Common myeloid progenitor, CD34-positive (primary cell): ENCODE measurements at places on chromosomes 7 and 10.
A peak's percentile ranks its signal among the peaks of the same experiment; 100 is the strongest.

DNA sequence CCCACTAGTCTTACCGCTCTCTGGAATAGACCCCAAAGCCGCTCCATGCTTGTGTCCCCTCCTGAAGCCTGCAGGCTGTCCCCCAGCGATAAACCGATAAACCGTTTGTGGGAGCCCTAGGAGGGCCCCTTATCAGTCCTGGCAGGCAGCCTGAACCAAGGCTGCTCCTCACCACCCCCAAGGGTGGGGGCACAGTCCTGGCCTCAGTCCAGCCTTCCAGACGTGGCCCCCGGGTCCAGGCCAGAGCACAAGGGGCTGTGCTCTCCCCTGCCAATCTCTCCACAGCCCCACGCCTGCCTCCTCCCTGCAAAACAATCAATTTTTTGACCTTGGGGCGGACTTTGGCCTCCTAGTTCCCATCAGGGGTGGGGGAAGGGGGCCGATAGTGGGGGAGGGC, at the start of gene TFR2:
Gene TFR2, minus strand, starts transcription at position 90 of the 397 bp plus-strand sequence. Its CDS starts 43 bp downstream, at position 47.
- DNase-seq, result peak; percentile 80

GRCh38 chr10:121113385-121113696, 262.2 kb downstream of the WDR11 start:
- no peak for DNase-seq

- no peak for DNase-seq
Observed at GRCh38 chr7:15219758-15220157, 317.2 kb upstream of the DGKB start.

DNA sequence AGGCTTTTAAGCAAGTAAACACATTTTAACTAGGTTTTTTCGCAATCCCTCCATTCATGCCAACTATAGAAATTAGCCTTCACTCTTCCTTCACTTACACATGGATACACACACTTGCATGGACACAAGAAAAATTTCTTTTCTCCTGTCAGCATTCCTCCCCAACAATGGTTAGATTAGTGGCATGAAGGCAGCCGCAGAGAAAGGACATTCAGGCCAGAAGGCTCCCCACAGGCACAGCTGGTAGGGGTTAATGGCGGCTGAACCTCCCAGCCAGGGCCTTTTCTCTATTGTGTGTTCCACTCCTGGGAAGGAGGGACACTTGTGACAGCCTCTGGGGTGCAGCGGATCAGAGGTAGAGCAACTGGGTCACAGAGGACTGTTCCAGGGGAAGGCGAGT, 255.0 kb upstream of the SP8 start:
- no peak for DNase-seq

DNA sequence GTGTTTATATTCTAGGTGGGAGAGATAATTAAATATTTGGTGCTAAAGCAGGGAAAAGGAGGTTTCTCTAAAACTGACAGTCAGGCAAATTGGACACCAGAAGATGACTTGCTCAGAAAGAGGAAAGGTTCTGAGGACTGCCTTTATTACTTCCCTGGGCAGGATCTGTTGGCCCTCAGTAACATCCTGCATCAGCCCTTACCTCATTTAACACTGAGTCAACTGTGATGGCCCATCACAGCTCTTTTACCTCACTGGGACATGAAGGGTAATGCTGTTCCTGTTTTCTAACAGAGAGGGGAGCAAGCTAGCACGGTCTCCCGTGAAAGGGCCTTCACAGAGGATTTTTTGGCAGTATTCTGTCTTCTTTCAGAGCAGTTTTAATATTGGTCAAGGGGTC, 12.0 kb downstream of the PPP1R17 start:
- DNase-seq, result peak; percentile 32

DNA sequence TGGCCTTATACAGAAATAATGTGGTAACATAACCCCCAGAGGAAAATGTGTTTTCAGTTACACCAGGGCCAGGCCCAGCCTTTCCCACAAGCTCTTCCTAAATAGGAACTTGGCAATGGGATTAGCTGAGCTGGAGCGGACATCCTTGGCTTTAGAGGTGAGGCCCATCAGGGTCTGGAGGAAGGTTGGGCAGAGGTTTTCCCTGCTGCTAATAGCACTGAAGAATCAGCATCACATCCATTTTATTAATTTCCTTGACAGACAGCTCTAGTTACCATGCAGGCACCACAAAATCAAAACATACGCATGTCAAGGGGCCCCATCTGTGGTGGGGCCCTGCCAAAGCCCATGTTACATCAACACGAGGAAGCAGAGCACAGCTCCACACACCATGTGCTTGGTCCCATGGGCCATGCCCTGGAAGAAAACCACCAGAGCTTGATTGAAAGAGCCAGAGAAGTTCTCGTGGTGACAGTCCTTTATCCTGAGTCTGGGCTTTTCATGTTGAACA, 566.6 kb downstream of the KCNMA1 start:
- DNase-seq, result no peak

DNA sequence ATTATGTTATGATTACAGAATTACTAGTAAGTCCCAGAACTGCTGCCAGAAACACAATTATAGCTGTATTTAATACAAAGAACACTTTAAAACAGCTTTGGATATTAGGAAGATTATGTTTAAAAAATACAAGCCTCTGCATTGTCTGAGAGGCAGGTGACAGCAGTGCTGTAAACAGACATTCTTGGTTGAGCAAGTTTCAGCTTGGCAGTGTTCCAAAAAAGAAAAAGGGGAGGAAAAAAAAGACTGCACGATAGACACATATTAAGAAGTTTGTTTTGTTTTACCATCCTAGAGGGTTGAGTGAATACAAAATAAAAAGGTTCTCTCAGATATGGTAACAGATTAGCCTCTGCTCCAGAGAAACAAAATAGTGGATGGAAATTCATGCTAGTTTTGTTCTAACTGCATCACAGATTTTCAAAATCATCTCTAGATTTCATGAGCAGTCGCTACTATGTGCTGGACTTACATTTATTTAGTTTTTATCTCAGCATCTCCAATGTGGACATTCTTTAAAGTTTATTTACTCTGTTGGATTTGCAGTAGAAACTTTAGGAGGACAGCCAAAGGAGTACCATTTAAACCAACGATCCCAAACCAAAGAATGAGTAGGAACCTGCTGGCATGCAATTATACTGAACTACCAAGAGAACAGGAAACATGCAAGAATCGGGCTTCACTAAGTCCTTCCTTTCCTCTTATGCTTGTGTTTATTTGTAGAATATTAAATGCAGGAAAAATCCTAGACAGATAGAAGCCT, 9.0 kb downstream of the FAM204A start:
- no peak for DNase-seq

- no peak for DNase-seq
Observed at GRCh38 chr10:132516771-132517725, 20.5 kb upstream of the INPP5A start.

DNA sequence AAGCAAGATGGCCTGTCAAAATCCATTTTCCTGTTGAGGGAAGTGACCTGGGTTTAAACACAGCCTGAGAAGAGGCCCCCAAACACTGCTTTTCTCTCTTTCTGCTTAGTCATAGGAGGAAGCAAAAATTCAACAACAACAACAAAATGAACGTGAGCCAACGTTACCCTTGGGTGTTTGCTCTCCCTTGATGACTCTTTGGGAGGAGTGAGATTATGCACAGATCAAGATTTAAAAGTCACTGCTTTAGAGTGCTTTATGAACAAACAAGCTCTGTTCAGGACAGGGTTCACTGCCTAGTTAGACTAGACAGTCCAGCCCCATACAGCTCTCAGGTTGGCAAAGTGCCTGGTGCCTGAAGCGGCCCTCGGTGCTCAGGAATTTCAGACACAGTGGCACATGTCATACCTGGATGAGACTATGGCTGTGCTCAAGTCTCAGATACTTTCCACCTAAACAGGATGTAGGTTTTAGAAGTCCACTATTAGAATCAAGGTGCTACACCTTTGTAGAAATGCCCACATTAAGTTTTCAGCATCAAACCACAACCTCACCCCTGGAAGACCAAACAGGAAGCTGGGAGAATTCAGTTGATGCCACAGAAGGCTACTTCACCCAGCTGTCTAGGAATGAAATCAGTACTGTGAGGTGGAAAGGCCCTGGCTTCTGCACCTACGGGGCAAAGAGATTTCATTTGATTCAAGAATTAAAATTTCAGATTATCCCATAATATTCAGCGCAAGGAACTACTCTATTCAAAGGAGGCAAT, 38.7 kb downstream of the DENND11 start:
- DNase-seq, result peak; percentile 12

GRCh38 chr10:100996678-100997359, 2.8 kb upstream of the LZTS2 start:
- no peak for DNase-seq

DNA sequence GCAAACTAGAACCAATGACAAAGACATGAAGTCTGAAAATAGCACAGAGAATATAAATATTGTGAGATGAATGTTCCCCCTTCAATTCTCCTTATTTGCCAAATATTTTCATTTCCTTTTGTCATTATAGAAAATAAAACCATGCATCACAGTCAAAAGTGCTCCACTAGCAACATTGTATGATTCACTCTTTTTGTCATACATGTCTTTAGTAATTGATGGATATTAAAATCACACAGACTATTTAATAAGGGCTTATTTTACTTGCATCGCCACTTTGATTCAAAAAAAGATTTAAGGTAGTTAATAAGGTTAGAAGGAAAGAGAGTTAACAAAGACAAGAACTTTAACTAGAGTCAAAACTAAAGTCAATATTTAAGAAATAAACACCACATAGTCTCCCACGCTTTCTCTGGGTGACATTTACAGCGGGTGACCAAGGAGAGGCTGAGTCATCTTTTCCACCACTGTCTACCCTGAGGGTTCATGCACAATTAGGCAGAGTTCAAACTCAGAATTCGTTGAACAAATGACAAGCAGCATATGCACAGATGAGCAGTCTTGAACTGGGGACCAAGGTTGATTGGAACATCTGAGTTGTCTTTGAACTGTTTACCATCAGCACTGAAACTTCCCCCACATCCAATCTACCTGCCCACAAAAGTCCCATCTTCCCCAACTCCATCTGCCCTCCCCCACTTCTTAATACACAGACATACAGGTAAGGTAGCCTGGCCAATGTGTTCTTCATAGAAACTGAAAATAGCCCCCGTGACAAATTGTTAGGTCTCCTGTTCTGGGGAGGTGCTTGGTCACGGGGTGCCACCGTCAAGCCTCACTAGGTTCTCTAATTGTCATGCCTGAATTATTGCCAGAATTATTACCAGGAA, 42.5 kb downstream of the C7orf25 start:
- DNase-seq, result no peak
